ENCODE measurements at places on chromosomes 3 and 15.

- DNase-seq, result no peak
These were observed 127.0 kb downstream of the TFDP2 start for GRCh38 chr3:142022381-142022780.

GRCh38 chr3:190505381-190506003 lies 8.4 kb upstream of the IL1RAP start:
- no peak for DNase-seq

- DNase-seq, result no peak
These were observed 108.1 kb downstream of the TPRA1 start for GRCh38 chr3:127482216-127483004.

DNA sequence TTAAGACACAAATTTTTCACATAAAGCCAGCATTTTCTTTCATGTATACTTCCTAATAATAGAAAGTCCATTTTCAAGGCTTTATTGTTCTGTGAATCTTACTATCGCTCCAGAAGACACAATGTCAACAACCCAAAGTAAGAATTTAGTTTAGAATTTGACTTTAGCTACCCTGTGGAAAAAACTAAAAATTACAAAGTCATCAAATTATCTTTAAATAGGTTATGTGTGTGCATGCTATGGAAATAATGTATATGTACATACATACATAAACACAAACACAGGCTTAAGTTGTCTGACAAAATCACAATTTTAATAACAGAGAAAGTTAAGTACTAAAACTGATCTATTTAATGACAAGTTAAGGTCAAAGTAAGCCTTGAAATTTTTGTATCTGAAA lies 20.2 kb upstream of the XXYLT1 start:
- DNase-seq, result no peak

- no peak for DNase-seq
These were observed 9.8 kb downstream of the SYNM start for GRCh38 chr15:99114511-99115299.

DNA sequence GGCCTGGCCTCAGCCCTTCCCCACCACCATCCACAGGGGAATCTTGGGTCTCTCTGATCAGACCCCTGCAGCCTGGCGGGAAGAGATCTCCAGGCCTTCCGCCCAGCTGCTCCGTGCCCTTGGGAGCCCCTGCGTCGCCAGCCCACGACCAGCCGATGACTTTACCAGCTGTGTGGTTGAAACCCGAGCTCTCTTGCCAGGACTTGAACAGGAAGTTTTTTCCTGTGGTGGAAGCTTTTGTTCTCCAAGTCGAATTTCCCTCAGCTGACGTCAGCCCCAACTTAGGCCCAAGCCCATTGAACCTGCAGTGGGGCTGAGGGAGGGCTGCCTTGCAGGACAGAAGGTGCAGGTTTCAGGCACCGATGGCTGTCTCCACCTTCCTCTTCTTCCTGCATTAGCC lies 51.7 kb upstream of the SMAD3 start:
- DNase-seq, result no peak

DNA sequence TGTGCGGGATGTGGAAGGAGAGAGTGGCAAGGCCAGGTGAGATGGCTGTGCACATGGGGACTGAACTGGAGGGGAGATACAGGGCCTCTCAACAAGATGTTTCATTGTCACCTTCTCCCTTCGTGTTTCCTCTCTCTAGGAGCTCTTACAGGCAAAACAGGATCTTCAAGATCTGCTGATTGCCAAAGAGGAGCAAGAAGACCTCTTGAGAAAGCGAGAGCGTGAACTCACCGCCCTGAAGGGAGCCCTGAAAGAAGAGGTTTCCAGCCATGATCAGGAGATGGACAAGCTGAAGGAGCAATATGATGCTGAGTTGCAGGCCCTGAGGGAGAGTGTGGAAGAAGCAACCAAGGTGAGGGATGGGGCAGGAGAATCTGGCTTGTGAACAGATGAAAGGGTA lies 85.2 kb downstream of the CGNL1 start:
- no peak for DNase-seq

GRCh38 chr3:183394150-183394549 lies 34.3 kb downstream of the MCF2L2 start:
- no peak for DNase-seq

DNA sequence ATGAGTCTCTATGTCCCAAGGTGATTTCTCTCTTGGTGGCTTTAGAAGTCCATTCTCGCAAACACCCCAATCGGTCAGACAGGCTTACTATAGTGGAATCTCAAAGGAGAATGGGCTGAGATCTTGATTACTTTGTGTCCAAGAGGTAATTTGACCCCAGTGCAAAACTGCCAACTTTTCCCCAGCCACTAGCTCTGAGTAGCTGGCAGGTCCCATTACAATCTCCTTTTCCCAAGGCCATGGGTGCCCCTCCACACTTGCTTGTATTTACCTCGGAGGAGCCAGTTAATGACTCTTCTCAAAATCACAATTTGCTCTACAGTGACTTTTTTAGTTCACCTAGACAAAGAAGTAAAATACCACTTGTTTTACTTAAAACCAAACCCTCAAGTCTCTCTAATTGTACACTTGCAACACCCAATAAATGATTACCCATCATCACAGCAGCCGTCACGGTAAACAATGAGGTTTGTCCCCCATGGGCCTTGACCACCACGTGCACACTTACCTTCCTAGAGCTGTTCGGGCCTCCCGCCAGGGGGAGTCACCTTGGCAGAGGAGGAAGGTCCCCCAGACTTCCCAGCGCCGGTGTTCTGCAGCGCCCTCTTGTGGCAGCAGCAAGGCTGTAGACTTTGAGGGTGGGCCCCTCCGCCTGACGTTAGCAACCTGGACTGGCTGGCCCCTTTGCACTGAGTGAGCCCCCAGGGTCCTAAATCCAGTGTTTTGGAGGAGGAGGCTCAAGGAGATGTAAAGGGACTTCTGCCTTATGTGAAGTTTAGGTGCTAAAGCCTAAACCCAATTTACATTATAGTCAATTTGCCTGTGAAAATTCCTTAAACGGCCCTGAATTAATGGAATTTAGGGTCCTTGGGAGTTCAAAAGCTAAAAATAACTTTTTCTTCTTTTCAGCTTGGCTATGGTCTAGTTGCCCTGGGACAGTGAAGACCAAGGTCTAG lies 18.7 kb upstream of the HDAC11 start:
- DNase-seq, result peak; percentile 64

DNA sequence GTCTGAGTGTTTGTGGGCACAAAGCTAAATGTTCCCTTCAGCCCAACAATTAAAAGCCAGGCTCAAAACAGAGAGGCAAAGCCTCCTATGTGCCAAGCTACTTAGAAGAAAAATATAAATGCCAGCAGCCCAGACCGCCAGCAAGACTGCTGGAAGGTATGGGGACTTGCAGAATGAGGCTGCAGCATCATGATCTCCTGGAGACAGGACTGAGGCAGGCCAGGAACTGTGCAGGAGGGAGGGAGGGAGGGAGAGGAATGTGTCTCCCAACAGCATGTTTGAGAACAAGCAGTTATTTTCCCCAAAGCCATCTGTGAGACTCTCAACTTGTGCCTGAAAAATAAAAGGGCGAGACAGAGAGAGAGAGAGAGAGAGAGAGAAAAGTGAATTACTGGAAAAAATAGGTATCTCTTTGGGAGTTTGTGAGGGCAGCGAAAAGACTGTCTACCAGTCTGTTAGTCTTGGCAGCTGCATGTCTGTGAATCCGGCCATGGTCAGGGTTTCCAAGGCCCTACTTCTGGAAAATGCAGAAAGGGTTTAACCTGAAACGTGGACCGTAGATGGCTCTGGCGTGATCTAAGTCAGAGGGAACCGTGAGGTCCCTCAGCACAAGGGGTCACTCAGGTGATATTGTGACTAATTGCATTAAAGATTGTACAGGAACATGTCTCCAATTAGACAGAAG lies 139.7 kb upstream of the COL8A1 start:
- DNase-seq, result no peak

DNA sequence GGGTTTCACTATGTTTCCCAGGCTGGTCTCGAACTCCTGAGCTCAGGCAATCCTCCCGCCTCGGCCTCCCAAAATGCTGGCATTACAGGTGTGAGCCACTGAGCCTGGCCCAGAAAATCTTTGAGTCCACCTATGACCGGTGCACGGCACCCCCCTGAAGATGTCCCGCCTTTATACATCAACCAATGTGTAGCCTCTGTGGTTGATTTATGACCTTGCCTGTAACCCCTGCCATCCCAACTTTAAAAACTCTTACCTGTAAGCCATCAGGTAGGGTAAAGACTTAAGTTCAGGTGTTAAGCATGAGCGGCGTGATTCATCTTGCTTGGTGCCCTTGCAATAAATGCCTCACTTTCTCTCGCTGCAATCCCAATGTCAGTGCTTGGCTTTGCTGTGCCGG lies 14.5 kb upstream of the CTSH start:
- DNase-seq, result no peak

DNA sequence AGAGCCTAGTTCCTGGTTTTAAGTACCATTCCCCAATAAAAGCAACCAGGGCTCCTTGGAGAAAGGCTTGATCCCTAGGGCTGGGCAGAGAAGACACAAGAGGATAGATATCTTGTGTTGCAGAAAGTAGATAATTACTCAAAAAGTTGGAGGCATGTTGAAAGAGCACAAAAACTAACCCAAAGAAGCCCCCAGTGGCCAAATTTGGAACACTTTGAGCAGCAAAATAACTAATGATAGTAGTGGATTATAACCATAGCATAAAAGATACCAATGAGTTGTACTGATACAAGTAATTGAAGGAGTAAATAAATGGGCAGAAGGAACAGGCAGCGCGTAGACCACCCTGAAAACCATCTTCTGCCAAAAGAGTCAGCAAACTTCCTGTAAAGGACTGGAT lies 12.0 kb downstream of the EXOSC7 start:
- no peak for DNase-seq

DNA sequence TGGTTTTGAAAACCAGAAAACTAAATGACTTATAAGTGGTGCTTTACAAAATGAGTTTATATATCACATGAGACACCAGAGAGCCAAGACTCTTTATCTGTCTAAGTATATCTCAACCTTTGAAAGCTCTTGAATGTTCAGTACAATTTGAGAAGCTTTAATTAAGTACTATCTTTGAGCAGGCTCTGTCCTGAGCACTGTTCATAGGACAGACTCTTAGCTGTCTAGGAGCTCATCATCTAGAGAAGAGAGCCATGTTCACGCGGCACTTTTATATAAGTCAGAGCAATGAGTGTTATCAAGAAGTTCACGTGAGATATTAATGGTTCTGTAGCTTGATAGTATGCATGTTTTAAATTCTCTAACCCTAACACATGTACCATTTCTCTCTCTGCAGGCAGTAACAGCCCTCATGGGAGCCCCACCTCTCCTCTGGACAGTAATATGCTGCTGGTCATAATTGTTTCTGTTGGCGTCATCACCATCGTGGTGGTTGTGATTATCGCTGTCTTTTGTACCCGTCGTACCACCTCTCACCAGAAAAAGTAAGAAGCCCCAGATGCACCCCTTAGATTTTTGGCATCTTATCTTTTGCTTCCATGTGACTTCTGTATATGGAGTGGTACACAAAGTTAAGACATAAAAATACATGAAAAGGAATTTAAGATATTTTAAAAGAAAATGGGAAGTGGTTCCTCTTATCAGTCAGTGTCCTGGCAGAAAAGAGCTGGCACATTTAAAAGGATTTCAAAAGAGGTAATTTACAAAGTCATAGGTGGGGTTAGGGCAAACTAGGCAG lies 86.0 kb downstream of the HCN4 start:
- no peak for DNase-seq

DNA sequence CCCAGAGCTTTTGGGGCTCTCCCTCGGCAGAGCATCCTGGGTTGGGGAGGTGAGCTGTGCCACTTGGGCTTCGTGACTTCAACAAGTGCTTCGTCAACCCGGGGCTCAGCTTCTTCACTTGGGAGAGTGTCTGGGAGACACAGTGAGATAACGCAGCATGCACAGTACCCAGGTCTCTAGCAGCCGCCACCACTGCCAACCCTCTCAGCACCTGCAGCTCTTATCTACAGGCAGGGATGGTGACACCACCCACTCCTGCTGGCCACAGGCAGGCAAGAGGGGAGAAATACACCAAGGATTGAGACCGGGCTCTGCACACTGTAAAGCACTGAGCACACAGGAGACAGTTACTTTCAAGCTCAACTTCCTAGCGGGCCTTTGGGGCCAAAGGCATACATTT lies 11.6 kb downstream of the TKT start:
- no peak for DNase-seq

GRCh38 chr3:142857056-142857455 lies 31.8 kb downstream of the PCOLCE2 start:
- peak; percentile 27 for DNase-seq

DNA sequence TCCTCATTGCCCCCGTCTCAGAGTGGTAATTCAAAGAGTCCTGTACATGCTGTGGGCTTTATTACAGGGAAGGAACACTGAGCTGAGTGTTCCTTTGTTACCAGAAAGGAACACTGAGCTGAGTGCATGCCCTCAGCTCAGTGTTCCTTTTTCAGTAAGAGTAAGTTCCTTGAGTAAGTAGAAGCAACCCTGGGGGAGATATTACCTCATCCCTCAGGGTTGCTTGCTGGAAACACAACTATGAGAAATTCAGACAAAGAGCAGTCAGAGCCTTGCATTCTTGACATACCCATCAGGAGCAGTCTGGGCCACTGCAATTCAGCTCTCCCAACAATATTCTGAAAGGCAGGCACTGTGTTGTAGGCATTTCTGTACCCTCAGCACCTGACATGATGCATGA lies 17.0 kb downstream of the CHRM5 start:
- no peak for DNase-seq

GRCh38 chr3:111332488-111333080 lies 209.4 kb upstream of the CD96 start:
- DNase-seq, result no peak

GRCh38 chr15:83753872-83754493 lies 100.1 kb downstream of the ADAMTSL3 start:
- no peak for DNase-seq

GRCh38 chr3:26712211-26713026 lies 89.8 kb downstream of the LRRC3B start:
- DNase-seq, result no peak

GRCh38 chr3:41640076-41640475 lies 321.8 kb downstream of the ULK4 start:
- no peak for DNase-seq

- DNase-seq, result peak; percentile 88
These were observed 524.5 kb upstream of the TGFBR2 start for GRCh38 chr3:30081904-30082303.

GRCh38 chr3:171177056-171177455 lies 150.5 kb upstream of the SLC2A2 start:
- DNase-seq, result no peak

DNA sequence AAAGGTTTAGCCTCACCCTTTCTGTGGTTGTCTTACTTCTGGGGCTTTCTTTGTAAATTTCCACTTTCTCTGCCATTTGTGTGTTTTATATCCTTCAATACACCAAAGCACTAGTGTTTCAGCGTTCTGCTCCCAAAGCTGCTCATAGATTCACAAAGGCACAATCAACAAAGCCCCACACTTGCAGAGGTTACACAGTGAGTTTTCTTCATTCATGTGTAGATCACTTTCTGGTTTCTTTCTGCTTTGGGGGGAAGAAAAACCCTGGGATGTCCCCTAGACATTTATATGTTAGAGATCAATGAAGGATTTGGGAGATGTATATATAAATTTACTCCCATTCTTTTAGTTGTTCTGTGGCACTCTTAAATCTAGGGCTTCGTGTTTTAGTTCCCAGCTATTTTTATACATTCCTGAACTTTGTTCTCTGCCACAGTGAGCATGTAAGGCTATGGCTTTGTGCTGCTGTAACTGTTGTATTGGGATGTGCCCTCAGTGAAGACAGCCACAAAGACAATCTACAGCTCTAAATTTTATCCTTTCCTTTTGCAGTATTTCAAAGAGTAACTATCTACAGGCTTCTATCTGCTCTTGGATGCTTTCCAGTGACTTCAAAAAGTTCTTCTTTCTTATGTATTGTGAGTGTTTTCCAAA lies 636.5 kb downstream of the ZBBX start:
- DNase-seq, result no peak

GRCh38 chr3:7238565-7239295 lies 377.8 kb downstream of the GRM7 start:
- DNase-seq, result no peak
